ENCODE measurements at places on chromosomes 2 and 18.

DNA sequence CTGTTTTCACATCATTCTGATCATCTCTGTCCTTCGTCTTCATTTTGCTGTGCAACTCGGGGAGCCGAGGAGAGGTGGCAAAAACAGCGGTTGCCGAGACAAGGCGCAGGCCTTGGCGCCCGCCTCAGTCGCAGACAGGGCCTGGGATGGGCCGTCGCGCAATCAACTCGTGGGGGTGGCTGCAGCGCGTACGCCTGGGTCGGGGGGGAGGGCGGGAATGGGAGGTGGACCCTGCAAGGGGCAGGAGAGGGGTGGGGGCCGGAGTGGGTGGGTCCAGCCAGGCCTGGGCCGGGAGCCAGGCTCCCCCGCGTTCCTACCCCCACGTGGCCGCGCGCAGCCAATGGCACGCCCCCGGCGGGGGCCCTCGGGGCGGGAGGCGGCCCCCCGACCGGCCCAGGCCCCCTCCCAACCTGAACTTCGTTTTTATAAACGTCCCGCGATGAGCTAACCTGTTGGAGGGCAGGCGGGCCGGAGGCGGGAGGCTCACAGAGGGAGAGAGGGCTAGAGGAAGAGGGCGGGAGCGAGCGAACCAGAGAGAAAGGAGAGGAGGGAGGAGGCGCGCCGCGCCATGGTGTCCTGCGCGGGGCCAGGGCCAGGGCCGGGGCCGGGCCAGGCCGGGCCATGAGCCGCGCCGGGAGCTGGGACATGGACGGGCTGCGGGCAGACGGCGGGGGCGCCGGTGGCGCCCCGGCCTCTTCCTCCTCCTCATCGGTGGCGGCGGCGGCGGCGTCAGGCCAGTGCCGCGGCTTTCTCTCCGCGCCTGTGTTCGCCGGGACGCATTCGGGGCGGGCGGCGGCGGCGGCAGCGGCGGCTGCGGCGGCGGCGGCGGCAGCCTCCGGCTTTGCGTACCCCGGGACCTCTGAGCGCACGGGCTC lies at the start of gene HOXD13:
TSS of gene HOXD13 (plus strand) at position 452 of the 875 bp plus-strand sequence. CDS start at position 622, 170 bp downstream.
- no peak for DNase-seq

- DNase-seq: no peak
Measured at GRCh38 chr2:100039291-100039980, 103.0 kb downstream of the AFF3 start.

GRCh38 chr2:157152362-157152761 lies 105.1 kb upstream of the GALNT5 start:
- DNase-seq: no peak

GRCh38 chr2:42147641-42148274 lies 21.4 kb upstream of the EML4 start:
- no peak for DNase-seq

GRCh38 chr2:85459771-85460170 lies 41.3 kb downstream of the SH2D6 start:
- no peak for DNase-seq

DNA sequence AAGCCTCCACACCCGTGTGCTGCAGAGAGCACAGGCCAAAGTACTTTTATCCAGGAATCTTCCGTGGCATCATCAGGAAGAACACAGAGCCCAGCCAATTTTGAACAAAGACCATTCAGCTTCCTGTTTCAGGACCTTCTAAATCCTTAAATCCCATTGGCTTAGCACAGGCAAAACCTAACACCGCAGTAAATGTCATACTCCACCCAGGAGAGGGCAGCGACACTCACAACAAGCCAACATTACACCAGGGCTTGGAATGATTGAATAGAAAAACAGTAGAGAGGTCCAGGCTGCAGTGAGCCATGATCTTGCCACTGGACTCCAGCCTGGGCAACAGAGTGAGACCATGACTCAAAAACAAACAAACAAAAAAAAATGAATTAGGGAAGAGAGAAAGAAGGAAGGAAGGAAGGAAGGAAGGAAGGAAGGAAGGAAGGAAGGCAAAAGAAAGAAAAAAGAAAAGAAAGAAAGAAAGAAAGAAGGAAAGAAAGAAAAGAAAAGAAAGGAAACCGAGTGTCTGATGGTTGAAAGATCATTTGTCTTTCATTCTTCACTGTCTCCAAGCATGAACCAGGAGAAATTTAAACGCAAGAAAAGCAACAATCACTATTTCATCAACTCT lies 144.6 kb upstream of the SATB2 start:
- DNase-seq: no peak

GRCh38 chr2:49404108-49404507 lies 249.8 kb upstream of the FSHR start:
- DNase-seq: no peak

DNA sequence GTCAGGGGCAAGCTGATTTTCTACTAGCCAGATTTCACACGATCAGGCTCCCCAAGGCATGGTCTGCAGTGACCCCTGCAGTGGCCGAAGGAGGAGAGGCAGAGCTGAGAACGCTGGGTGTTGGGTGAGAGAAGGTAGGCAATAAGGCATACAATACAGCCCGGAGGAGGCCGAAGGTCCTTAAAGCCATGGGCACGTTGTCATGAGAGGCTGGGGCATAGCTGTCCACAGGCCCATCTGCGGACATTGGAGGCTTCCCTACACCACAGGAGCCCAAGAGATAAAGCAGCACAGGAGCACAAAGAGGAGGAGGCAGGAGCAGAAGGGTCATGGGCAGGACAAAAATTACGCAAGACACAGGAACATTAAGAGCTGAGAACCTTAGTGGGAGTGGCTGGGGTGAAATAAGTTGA lies 16.7 kb upstream of the BZW1 start:
- DNase-seq: no peak
